ENCODE measurements at places on chromosomes 5 and 9.

GRCh38 chr9:131578731-131579504 lies 33.6 kb downstream of the PRRT1B start:
- no peaks in the 10 kb centered on the region for H3K27me3 ChIP-seq
- peak overlapping the region; percentile 86 for H3K27ac ChIP-seq
- peaks cover 67% of the 10 kb centered on the region for H3K36me3 ChIP-seq
- peak; percentile 28 for DNase-seq
- H3K4me3 ChIP-seq: peak overlapping the region; percentile 26

DNA sequence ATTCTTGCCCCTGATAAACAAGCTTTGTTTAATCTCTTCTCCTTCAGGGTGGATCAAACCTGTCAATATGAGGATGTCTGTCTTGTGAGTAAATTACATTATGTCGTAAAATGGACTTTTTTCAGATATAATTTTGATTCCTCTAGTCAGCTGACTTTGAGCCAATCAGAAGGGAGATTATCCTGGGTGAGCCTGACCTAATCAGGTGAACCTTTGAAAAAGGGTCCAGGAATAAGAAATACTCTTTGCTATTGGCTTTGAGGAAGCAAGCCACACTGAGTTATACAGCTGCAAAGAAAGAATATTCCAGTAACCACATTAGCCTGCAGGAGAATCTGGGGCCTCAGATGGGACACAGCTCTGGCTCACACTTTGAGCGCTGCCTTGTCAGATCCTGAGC lies 304.3 kb upstream of the ARRDC3 start:
- no peaks in the 10 kb centered on the region for H3K27me3 ChIP-seq
- no peaks in the 10 kb centered on the region for H3K36me3 ChIP-seq
- H3K4me3 ChIP-seq: no peak overlapping the region
- H3K27ac ChIP-seq: no peak overlapping the region
- no peak for DNase-seq
- H3K4me1 ChIP-seq: no peaks in the 10 kb centered on the region

DNA sequence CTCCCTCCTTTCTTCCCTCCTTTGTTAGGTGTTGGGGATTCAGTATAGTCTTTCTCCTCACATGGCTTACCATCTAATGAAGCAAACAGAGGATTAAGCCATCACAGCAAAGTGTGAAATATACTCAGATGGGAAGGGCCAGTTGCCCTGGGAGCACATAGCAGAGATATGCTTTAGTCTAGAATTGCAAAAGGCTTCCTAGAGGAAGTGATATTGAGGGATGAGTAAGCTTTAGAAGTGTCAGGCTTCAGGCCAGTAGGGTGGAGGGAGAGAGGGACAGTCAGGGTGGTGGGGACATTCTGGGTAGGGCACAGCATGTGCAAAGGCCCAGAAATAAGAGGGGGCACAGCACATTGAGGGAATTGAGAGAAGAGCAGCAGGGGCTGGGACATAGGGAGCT lies 46.2 kb upstream of the GLRA1 start:
- no peaks in the 10 kb centered on the region for H3K27me3 ChIP-seq
- DNase-seq: no peak
- no peak overlapping the region for H3K4me3 ChIP-seq
- no peaks in the 10 kb centered on the region for H3K4me1 ChIP-seq

- H3K4me1 ChIP-seq: peaks cover 3% of the 10 kb centered on the region
- no peaks in the 10 kb centered on the region for H3K36me3 ChIP-seq
- no peak overlapping the region for H3K4me3 ChIP-seq
- H3K27me3 ChIP-seq: no peaks in the 10 kb centered on the region
- no peak overlapping the region for H3K27ac ChIP-seq
Measured at GRCh38 chr5:96175090-96175489, 213.4 kb upstream of the ELL2 start.

DNA sequence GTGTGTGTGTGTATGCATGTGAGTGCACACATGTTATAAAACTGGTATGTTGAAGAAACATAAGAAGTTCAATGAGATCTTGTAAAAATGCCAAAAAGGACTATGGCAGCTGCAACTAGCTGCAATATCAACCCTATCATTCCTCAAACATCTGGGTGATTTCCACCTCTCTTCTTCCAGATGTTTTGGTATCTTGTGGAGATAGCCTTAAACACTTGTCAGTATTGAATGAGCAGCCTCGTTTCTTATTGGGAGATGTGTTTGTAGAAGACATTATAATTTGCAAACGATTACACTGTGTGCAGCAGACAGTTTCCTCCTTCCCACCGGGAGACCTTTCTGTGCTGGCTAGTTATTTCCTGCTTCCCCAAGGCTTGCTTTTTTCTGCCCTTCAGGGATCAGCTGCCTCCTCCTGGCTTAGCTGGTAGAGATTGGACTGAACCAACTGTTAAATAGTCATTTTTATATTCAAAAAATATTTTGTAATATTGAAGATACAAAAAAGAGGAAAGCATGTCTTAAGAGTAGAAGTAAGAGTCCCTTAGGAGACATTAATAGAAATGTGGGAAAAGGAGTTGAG lies 168.4 kb upstream of the MPDZ start:
- no peaks in the 10 kb centered on the region for H3K27me3 ChIP-seq
- H3K4me3 ChIP-seq: no peak overlapping the region
- no peak for DNase-seq
- H3K36me3 ChIP-seq: no peaks in the 10 kb centered on the region
- H3K27ac ChIP-seq: no peak overlapping the region

GRCh38 chr9:130160862-130161470 lies 11.2 kb upstream of the NCS1 start:
- no peak for DNase-seq
- no peaks in the 10 kb centered on the region for H3K4me1 ChIP-seq
- no peaks in the 10 kb centered on the region for H3K36me3 ChIP-seq
- H3K27ac ChIP-seq: no peak overlapping the region

GRCh38 chr5:79263290-79263689 lies 27.4 kb downstream of the JMY start:
- no peaks in the 10 kb centered on the region for H3K36me3 ChIP-seq
- no peak for DNase-seq
- H3K4me1 ChIP-seq: peaks cover 11% of the 10 kb centered on the region
- no peak overlapping the region for H3K27ac ChIP-seq

- no peak overlapping the region for H3K27ac ChIP-seq
- peaks cover 12% of the 10 kb centered on the region for H3K27me3 ChIP-seq
- H3K4me1 ChIP-seq: no peaks in the 10 kb centered on the region
- H3K36me3 ChIP-seq: no peaks in the 10 kb centered on the region
- no peak overlapping the region for H3K4me3 ChIP-seq
- DNase-seq: no peak
Measured at GRCh38 chr5:63961125-63961597, 1.1 kb downstream of the HTR1A start.

GRCh38 chr5:3006526-3006925 lies 255.0 kb upstream of the IRX2 start:
- H3K4me1 ChIP-seq: no peaks in the 10 kb centered on the region
- no peaks in the 10 kb centered on the region for H3K27me3 ChIP-seq
- DNase-seq: no peak
- no peaks in the 10 kb centered on the region for H3K36me3 ChIP-seq
- no peak overlapping the region for H3K27ac ChIP-seq

DNA sequence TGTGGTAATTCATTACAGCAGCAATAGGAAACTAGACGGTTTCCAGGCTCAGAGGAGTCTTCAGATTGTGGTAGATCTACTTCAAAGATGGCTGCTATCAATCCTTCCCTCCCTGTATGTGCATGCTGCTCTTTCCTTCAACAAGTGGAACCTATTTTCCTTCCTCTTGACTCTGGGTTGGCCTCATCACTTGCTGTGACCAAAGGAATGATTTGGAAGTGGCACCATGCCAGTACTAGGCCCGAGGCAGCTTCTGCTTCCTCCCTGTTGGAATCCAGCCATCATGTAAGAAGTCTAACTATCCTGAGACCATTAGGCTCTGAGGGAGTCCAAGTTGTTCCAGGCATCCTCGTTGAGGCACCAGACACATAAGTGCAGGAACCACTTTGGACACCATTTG lies 46.5 kb upstream of the MCTP1 start:
- peaks cover 1% of the 10 kb centered on the region for H3K27me3 ChIP-seq
- DNase-seq: no peak
- H3K4me3 ChIP-seq: no peak overlapping the region

GRCh38 chr5:148828511-148829247 lies 2.3 kb downstream of the ADRB2 start:
- H3K4me1 ChIP-seq: peaks cover 18% of the 10 kb centered on the region
- DNase-seq: no peak
- H3K4me3 ChIP-seq: no peak overlapping the region
- H3K36me3 ChIP-seq: no peaks in the 10 kb centered on the region

DNA sequence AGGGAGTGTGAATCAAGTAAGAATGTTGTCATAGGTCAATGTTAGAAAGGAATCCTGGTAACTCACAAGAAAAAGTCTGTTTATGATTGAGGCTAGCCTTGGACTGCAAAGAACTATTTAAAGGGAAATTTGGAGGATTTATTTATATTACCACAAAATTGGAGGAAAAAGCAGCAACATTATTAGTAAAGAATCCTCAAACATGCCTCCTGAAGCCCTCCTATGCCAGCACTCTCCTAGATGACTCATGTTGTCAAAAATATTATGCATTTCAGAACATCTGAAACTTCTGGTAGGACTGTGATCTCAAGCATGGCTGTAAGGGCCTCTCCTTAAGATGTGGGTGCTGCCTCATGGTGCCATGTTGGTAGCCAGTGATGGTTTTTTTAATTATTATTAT lies 628.5 kb downstream of the CHSY3 start:
- no peaks in the 10 kb centered on the region for H3K4me1 ChIP-seq
- no peak overlapping the region for H3K4me3 ChIP-seq
- H3K27ac ChIP-seq: no peak overlapping the region
- H3K36me3 ChIP-seq: no peaks in the 10 kb centered on the region
- H3K27me3 ChIP-seq: no peaks in the 10 kb centered on the region

DNA sequence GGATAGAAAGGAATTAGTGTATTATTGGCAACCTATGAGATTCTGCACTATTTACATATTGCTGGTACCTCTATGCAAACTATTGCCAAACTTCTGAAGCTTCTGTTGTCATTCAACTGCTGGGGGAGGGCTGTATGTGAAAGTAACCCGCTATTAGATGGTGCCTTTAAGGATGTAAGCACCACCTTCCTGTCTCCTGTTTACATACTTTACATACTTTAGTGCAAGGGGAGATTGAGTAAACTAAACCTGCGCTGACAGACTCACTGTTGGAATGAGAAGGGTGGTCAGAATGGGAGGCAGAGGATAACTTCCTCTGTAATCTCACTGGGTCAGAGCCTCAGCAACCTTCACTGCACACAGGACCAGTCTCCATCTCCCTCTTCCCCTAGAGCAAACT lies 123.8 kb downstream of the NR3C1 start:
- H3K27ac ChIP-seq: no peak overlapping the region
- H3K27me3 ChIP-seq: no peaks in the 10 kb centered on the region
- H3K36me3 ChIP-seq: peaks cover 69% of the 10 kb centered on the region
- H3K4me1 ChIP-seq: peaks cover 7% of the 10 kb centered on the region
- no peak overlapping the region for H3K4me3 ChIP-seq

GRCh38 chr5:136781464-136781863 lies 416.1 kb upstream of the TRPC7 start:
- DNase-seq: no peak
- H3K4me1 ChIP-seq: no peaks in the 10 kb centered on the region

DNA sequence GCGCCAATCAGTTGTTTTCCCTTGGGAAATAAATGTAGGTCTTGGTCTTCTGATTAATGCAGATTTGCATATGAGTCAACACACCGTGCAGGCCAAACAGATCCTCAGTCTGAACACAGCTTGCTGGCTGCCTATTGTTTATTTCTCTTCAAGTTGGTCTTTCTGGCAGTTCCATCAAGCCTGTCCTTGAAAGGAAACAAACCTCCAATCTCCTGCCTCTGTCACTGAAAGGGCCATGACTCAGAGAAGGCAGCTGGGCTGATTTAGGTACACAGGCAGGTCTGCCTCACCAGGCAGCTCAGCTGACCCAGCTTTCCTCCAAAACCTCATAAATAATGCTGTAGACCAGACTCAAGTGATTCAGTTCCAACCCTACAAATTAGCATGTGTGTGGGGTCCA lies 175.9 kb downstream of the MAN2A1 start:
- H3K27ac ChIP-seq: no peak overlapping the region
- H3K4me3 ChIP-seq: no peak overlapping the region
- H3K4me1 ChIP-seq: peaks cover 34% of the 10 kb centered on the region

DNA sequence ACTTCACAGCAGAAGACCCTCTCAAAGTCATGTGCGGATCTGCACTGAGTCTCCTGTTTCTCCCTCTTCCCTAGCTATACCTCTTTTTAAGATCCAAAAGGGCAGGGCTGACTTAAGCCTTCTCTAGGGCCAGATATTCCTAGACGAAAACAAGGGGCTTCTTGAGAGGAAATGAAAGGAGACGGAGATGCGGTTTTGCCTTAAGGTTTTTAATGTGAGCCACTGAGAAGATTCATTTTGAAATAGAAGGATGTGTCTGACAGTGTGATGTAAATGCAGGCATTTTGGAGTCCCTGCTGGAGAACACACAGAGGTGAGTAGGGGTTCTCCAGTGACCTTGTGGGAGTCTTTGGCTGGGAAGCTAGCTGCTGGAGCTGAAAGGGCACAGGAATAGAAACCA lies 15.6 kb upstream of the IL12B start:
- no peak for DNase-seq
- peaks cover 33% of the 10 kb centered on the region for H3K27me3 ChIP-seq
- no peak overlapping the region for H3K27ac ChIP-seq
- peaks cover 25% of the 10 kb centered on the region for H3K4me1 ChIP-seq
- peaks cover 4% of the 10 kb centered on the region for H3K36me3 ChIP-seq

GRCh38 chr5:148090773-148091250 lies 27.0 kb downstream of the SPINK5 start:
- DNase-seq: no peak
- no peaks in the 10 kb centered on the region for H3K36me3 ChIP-seq
- no peaks in the 10 kb centered on the region for H3K27me3 ChIP-seq
- H3K27ac ChIP-seq: no peak overlapping the region
- H3K4me3 ChIP-seq: no peak overlapping the region

- H3K27ac ChIP-seq: no peak overlapping the region
Measured at GRCh38 chr9:15240927-15241326, 66.1 kb downstream of the TTC39B start.

DNA sequence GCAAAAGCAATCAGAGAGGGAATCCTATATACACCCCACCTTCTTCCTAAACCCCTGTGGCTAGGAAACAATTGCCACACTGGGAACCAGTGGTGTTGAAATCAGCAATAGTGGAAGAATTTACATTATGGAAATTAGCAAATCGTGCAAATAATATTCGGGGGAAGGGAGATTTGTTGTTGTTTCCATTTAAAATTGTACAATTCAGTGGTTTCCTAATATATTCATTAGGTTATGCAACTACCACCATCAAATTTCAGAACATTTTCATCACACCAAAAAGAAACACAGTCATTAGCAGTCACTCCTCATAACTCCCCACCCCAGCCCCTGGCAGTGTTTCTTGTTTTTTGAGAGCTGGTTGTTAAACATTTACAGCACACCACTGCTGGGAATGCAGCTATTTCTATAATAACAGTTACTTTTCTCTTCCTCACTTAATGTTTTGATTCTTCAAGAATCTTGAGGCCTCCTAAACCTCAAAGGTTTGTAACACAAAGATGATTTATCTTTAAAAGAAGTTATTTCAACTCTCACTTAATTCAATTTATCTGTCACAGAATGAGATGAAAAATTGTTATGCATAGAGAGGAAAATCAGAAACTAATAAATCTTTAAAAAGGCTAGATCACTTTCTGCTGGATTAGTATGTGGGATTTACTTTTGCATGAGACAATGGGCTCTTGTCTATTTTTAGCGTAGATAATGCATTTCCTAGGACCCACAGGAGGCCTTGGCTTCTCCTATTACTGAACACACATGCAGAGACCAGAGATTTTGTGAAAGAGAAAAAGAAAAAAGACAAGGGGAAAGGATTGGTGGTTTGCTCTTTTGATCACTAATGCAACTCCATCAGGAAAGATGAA lies 91.8 kb upstream of the DAPK1 start:
- H3K27ac ChIP-seq: no peak overlapping the region
- H3K27me3 ChIP-seq: peaks cover 3% of the 10 kb centered on the region
- no peaks in the 10 kb centered on the region for H3K36me3 ChIP-seq
- no peaks in the 10 kb centered on the region for H3K4me1 ChIP-seq
- no peak for DNase-seq

Measured in activated T-helper 2 cell treated with anti-CD3 and anti-CD28 coated beads, Interferon-gamma antibody, Interleukin-2, Interleukin-4, amounts not matched to agents 10 μg/mL and 5 μg/mL and 100 μg/mL, durations not matched to agents 14 hours and 24 hours and 36 hours (primary cell).